Spinal cord (tissue), 10 donors: ENCODE measurements at places on chromosomes 2 and 18. TPM values are rescaled to one million over a fixed set of nuclear protein-coding genes. Genes with fewer than 3 reads are reported as not detected.
A peak's percentile ranks its signal among the peaks of the same experiment; 100 is the strongest.

GRCh38 chr2:195608768-195609454, 48.1 kb upstream of the SLC39A10 start:
- H3K4me1 ChIP-seq = no peaks in the 10 kb centered on the region
- no peak overlapping the region for H3K27ac ChIP-seq
- no peaks in the 10 kb centered on the region for H3K27me3 ChIP-seq
- DNase-seq = no peak
- H3K36me3 ChIP-seq = no peaks in the 10 kb centered on the region
- no peak overlapping the region for H3K4me3 ChIP-seq

DNA sequence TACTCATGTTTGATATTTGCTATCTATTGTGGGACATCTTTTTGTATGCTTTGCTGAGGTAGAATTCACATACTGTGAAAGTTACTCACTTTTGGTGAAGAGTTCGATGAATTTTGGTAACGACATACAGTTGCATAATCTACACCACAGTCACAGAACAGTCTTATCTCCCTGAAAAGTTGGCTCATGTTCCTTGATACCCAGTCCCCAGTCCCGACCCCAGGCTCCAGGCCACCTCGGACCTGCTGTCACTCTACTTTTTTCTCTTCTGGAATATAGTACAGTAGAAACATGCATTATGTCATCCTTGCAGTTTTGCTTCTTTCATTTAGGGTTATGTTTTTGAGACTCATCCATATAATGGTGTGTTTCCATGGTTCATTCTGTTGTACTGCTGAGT, 191.7 kb downstream of the FAM210A start:
- H3K27ac ChIP-seq = no peak overlapping the region
- H3K4me3 ChIP-seq = no peak overlapping the region

DNA sequence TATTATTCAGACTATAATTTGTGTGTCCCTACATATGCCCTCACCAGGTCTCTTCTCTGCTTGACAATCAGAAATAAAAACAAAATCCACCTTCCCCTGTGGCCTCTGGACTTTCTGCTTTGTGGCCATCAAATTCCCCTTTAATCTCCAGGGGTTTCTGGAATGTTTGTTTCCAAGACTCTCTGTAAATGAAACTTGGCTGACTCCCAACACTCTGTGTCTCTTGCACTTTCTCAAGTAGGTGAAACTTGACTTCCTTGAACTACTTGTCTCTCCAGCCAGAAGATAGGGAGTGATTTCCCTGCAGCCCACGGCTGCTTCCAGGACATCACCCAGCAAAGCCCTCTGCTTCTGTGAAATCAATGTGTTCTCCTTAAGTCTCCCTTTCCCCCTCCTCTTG, 54.1 kb upstream of the AQP4 start:
- H3K36me3 ChIP-seq = no peaks in the 10 kb centered on the region
- H3K4me3 ChIP-seq = no peak overlapping the region
- no peaks in the 10 kb centered on the region for H3K27me3 ChIP-seq
- DNase-seq = no peak

DNA sequence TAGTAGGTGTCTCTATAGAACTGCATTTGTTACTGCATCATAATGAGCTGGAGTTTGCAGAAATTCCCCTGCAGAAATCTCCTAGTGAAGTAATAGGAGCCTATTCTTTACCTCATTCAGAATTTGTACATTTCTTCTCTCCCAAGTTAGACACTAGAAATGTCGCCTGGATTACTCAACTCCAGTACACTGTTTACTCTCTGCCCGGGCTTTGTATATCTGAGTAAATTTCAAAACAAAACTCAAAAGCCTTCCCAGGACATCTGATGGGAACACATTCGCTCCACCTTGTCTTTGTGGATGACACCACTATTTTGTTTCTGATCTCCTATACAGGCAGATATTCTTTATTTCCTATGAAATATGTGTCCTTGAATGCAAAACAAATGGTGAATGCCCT, 76.8 kb downstream of the POU3F3 start:
- H3K4me1 ChIP-seq = no peaks in the 10 kb centered on the region
- H3K27ac ChIP-seq = no peak overlapping the region
- no peak for DNase-seq
- no peaks in the 10 kb centered on the region for H3K36me3 ChIP-seq
- H3K4me3 ChIP-seq = no peak overlapping the region
- no peaks in the 10 kb centered on the region for H3K27me3 ChIP-seq

GRCh38 chr2:176187899-176188773, at the start of gene HOXD1:
HOXD1 (plus strand) TSS chr2:176188668; CDS start chr2:176188802, 134 bp downstream.
- H3K4me1 ChIP-seq = peaks cover 25% of the 10 kb centered on the region
- no peak within 1 kb of the TSS for H3K27ac ChIP-seq
- peak within 1 kb of the TSS; percentile 51 for H3K4me3 ChIP-seq
- H3K36me3 ChIP-seq = no peaks in the 10 kb centered on the region
- no peak for DNase-seq

GRCh38 chr2:60500861-60501260, 52.6 kb downstream of the BCL11A start:
- H3K4me3 ChIP-seq = no peak overlapping the region
- no peaks in the 10 kb centered on the region for H3K27me3 ChIP-seq
- H3K4me1 ChIP-seq = peaks cover 8% of the 10 kb centered on the region
- DNase-seq = no peak
- no peak overlapping the region for H3K27ac ChIP-seq
- H3K36me3 ChIP-seq = peaks cover 4% of the 10 kb centered on the region

DNA sequence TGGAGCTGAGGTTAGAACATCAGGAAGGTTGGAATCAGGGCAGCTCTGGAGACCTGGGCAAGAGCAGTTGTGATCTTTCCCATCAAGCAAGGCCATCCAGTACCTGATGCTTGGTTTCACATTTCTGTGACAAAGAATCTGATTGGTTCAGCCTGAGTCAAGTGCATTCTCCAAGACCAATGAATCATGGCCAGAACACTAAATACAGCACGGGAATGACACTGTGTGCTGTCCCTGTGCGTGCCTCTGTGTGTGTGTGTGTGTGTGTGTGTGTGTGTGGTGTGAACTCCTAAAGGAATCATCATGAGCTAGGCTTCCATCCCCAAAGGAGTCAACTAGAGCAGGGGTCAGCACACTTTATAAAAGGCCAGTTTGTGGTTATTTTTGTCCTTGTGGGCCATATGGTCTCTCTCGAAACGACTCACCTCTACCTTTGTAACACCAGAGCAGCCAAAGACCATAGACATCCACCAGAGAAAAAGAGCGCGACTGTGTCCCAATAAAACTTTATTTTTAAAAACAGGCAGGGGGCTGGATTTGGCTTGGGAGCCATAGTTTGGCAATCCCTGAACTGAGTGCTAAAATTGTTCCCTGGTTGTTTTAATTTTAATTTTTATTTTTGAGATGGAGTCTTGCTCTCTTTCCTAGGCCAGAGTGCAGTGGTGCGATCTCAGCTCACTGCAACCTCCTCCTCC, 99.7 kb downstream of the INHBB start:
- peaks cover 28% of the 10 kb centered on the region for H3K27me3 ChIP-seq
- H3K4me3 ChIP-seq = no peak overlapping the region
- H3K36me3 ChIP-seq = no peaks in the 10 kb centered on the region
- no peak overlapping the region for H3K27ac ChIP-seq
- no peak for DNase-seq

DNA sequence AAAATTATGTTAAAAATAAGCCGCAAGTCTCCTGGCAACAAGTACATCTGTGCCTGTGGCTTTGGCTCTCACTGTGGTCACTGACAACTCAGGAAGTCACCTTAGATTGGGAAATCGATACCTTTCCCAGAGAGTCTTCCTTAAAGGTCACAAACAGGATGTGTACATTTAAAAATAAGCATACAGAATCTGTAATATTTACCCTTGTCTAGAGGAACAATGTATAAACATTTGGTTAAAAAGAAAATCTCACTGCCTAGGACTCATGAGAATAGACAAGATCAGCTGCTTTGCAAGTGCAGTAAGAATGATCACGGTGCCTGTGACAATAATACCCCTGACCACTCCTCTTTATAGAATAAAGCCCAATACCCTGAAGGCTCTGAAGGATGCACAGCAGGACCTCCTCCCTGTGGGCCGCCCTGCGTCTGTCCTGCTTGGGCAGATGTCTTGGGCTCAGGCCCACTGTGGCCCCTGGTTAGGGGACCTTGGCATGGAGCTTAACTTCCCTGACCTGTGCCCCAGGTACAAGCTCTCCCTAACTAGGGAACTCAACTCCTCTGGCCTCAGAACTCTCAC, 98.0 kb upstream of the MGAT4A start:
- no peak overlapping the region for H3K4me3 ChIP-seq
- peaks cover 9% of the 10 kb centered on the region for H3K4me1 ChIP-seq
- H3K27ac ChIP-seq = no peak overlapping the region

Gene IL36A
- total RNA-seq = not detected

DNA sequence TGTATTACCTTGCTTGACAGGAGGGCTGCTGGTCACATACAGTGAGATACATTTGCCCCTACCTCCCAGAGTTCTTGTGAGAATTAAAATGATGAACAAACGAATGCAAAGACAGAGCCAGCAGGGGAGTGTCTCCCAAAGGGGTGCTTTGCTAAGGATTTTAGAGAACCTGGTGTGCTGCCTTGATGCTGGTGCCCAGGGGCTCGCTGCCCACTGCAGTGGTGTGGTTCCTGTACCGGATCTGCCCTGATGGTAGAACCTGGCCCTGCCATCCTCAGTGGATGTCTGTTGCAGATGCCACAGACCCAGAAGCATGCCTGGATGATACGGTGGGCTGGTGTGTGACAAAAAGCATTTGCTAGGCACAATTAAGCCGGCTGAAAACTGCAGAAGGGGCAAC, 414.8 kb upstream of the HS6ST1 start:
- no peaks in the 10 kb centered on the region for H3K27me3 ChIP-seq
- H3K36me3 ChIP-seq = no peaks in the 10 kb centered on the region
- H3K4me1 ChIP-seq = peaks cover 35% of the 10 kb centered on the region
- no peak overlapping the region for H3K4me3 ChIP-seq
- no peak for DNase-seq

Gene CFAP65
- 0.79 TPM for total RNA-seq

DNA sequence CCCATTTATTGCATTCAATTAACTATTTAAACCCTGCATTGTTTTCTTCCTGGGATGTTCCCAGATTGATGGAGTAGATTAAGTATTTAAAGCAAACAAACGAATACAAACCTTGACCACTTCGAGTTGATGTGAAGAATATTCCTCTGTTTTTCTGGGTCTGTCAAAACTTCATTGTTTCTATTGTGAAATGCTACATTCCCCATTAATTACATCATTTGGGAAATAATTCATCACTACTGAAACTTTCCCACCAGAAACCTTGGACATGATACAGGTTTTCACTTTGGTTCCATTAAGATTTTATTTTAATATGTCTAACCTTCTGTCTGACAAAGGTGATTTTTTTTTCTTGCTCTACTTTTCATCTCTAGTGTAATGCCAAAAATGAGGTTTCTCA, 365.1 kb upstream of the ETAA1 start:
- H3K27me3 ChIP-seq = no peaks in the 10 kb centered on the region
- DNase-seq = no peak
- H3K27ac ChIP-seq = no peak overlapping the region
- H3K4me3 ChIP-seq = no peak overlapping the region
- H3K4me1 ChIP-seq = no peaks in the 10 kb centered on the region
- no peaks in the 10 kb centered on the region for H3K36me3 ChIP-seq

Gene GALR1
- total RNA-seq = 3.2 TPM

- H3K27ac ChIP-seq = no peak overlapping the region
- H3K4me3 ChIP-seq = no peak overlapping the region
- peaks cover 3% of the 10 kb centered on the region for H3K36me3 ChIP-seq
- no peaks in the 10 kb centered on the region for H3K27me3 ChIP-seq
- no peak for DNase-seq
Observed at GRCh38 chr2:232245111-232245510, 133.4 kb upstream of the ALPP start.

Gene ABCG5
- total RNA-seq = 0.06 TPM

GRCh38 chr2:217953531-217953932, 49.3 kb downstream of the TNS1 start:
- H3K36me3 ChIP-seq = peaks cover 21% of the 10 kb centered on the region
- no peaks in the 10 kb centered on the region for H3K27me3 ChIP-seq
- H3K27ac ChIP-seq = peak overlapping the region; percentile 22
- peaks cover 45% of the 10 kb centered on the region for H3K4me1 ChIP-seq

- no peaks in the 10 kb centered on the region for H3K36me3 ChIP-seq
- H3K4me3 ChIP-seq = no peak overlapping the region
- no peaks in the 10 kb centered on the region for H3K27me3 ChIP-seq
- H3K27ac ChIP-seq = no peak overlapping the region
- H3K4me1 ChIP-seq = peaks cover 17% of the 10 kb centered on the region
- no peak for DNase-seq
Observed at GRCh38 chr2:65030476-65031332, 25.5 kb upstream of the CEP68 start.

GRCh38 chr2:41933585-41934320, 114.1 kb upstream of the PKDCC start:
- H3K4me3 ChIP-seq = no peak overlapping the region
- DNase-seq = no peak
- no peaks in the 10 kb centered on the region for H3K36me3 ChIP-seq
- H3K4me1 ChIP-seq = peaks cover 30% of the 10 kb centered on the region
- H3K27me3 ChIP-seq = no peaks in the 10 kb centered on the region
- peak overlapping the region; percentile 64 for H3K27ac ChIP-seq

GRCh38 chr2:230933521-230934180, 8.6 kb upstream of the GPR55 start:
- no peak overlapping the region for H3K27ac ChIP-seq
- no peak for DNase-seq
- peaks cover 10% of the 10 kb centered on the region for H3K4me1 ChIP-seq
- H3K27me3 ChIP-seq = no peaks in the 10 kb centered on the region
- H3K36me3 ChIP-seq = no peaks in the 10 kb centered on the region
- H3K4me3 ChIP-seq = no peak overlapping the region

GRCh38 chr2:172864182-172864581, 128.5 kb downstream of the RAPGEF4 start:
- no peak for DNase-seq
- H3K4me1 ChIP-seq = peaks cover 8% of the 10 kb centered on the region
- H3K36me3 ChIP-seq = no peaks in the 10 kb centered on the region
- H3K27ac ChIP-seq = no peak overlapping the region

GRCh38 chr2:36859366-36859792, 107.0 kb downstream of the STRN start:
- no peak for DNase-seq
- H3K4me3 ChIP-seq = no peak overlapping the region
- no peaks in the 10 kb centered on the region for H3K27me3 ChIP-seq
- H3K4me1 ChIP-seq = no peaks in the 10 kb centered on the region
- no peak overlapping the region for H3K27ac ChIP-seq
- H3K36me3 ChIP-seq = peaks cover 14% of the 10 kb centered on the region

GRCh38 chr2:135208016-135208415, 155.9 kb downstream of the RAB3GAP1 start:
- DNase-seq = no peak
- H3K27ac ChIP-seq = no peak overlapping the region
- no peaks in the 10 kb centered on the region for H3K27me3 ChIP-seq
- H3K36me3 ChIP-seq = no peaks in the 10 kb centered on the region
- no peak overlapping the region for H3K4me3 ChIP-seq
- H3K4me1 ChIP-seq = no peaks in the 10 kb centered on the region

DNA sequence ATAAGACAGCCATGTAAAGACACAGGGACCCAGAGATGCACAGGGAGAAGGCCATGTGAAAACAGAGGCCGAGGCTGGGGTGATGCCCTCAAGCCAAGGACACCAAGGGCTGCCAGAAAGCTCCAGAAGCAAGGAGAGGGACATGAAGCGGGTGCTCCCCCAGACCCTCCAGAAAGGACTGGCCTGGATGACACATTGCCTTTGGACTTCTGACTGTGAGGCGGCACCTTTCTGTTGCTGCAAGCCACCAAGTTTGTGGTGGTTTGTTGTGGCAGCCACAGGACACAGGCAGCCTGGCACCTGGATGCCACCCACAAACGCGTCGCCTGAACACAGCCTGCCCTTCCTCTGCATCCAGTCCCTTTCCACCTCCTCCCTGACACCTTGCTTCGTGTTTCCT, 67.1 kb downstream of the RHOB start:
- DNase-seq = no peak
- H3K36me3 ChIP-seq = no peaks in the 10 kb centered on the region
- H3K27ac ChIP-seq = no peak overlapping the region
- no peak overlapping the region for H3K4me3 ChIP-seq
- peaks cover 25% of the 10 kb centered on the region for H3K4me1 ChIP-seq
